ENCODE measurements at places on chromosomes 7 and 10.

DNA sequence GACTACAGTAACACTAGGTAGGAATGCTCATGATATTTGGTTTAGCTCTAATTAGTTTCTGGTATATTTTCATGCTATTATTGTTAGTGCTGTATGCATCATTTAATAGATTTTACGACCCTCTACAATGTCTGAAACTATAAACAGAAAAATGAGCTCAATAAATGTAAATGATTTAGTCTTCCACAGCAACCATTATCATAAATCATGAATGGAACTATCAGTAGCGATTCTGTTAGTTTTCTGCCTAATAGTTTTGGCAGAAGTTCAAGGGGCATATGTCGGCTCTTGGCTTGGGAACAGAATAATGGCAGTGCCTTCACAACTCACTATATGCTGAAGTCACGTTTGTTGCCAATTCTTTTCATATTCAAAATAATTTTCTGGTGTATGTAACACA, 494.8 kb downstream of the PARD3 start:
- peak; percentile 20 for DNase-seq

DNA sequence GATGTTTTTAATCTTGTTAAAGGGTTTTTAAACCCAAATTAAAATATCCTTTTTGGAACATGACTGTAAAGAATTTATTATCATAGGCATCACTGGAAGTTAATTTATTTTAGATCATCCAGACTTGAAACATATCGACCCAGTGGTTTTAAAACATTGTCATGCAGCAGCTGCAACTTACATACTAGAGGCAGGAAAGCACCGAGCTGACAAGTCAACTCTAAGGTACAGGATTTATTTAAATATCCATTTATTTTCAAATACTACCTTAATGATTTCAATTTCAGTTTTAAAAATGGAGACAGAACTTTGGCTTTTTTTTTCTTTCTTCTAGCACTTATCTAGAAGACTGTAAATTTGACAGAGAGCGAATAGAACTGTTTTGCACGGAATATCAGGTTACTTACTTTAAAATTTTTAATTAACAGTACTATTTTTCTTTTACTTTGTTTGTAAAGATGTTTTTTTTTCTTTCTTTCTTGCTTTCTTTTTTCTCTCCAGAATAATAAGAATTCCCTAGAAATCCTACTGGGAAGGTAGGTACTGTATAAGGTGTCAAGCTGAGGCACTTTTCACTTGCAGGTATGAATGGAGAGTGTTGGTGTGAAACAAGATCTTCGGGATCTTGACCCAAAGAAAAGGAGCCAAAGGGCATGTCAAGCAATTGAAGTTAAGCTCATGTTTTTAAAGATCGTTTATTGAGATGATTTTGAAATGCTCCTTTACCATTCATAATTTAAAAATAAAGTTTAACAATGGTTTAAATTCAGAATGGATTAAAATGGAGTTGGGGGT, 1.8 kb downstream of the COMMD3 start:
- DNase-seq: no peak

DNA sequence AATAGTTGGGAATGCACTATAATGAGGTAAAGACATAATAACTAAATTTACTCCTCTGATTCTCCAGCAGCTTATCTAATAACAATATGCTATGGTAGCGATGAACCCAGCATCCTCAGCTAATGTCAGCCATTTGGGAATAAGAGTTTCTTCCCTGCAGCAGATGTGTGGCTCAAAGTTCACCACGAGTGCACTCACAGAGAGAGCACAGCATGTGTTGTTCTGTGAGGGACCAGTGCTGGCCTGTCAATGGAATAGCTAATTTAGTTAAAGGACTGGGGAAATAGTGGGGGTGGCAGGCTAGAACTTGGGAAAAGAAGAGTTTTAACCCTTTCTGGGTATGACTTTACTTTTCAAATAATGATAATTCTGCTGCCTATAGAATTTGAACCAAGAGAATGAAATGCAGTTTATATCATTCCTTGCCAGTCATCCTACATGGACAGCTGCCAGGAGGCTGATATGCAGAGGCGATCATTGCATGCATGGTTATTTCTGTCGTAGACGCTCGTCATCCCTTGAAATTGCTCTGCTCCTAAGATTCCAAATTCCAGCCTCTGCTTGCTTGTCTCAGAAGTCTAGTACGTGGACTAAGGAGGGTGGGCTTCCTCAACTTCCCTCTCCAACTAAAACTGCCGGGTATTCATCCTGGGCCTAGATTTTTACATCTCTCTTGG, 355.6 kb downstream of the RNLS start:
- no peak for DNase-seq

DNA sequence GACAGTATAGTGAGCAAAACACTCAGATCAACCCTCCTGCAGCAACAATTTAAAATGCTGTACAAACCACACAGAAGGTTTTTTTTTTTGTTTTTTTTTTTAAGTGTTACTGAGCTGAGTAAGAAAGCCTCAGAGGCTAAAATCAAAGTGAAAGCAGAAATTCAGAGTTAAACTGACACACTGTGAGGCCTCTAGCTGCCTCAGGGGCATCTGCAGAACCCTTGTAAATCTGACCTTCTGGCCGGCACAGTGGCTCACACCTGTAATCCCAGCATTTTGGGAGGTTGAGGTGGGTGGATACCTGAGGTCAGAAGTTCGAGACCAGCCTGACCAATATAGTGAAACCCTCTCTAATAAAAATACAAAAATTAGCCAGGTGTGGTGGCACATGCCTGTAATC, 7.4 kb upstream of the GNA12 start:
- no peak for DNase-seq

GRCh38 chr7:87036985-87037384, 22.5 kb downstream of the ELAPOR2 start:
- no peak for DNase-seq

DNA sequence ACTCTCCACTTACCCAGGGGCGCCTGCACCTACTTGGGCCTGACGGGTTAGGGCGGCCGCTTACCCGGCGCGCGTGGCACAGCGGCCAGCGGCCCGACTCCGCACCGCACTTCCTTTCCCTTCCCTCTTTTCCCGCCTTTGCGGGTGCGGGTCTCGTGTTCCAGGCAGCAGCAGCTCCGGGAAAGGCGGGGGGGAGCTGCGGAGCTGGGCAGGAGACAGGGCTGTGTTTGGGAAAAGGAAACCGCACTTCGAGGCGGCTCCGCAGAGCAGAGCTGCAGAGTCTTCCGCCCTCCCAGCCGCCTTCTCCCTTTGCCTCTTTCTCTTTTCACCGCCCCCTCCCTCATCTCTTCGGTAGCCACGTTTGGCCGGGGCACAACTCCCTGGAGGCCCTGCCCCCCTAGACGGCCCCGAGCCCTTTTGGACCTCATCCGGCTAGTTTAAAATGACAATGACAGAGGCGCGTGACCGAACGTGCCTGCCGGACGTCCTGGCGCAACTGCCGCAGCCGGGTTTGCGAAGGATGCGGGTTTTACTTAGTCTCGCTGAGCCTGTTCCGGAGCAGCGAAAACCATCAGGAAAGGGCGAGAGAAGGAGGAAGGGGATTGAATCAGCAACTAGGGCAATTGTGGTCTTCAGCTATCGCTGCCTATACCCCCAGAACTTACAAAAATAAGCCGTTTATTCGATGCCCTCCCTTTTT, 7.9 kb upstream of the PAX2 start:
- no peak for DNase-seq

DNA sequence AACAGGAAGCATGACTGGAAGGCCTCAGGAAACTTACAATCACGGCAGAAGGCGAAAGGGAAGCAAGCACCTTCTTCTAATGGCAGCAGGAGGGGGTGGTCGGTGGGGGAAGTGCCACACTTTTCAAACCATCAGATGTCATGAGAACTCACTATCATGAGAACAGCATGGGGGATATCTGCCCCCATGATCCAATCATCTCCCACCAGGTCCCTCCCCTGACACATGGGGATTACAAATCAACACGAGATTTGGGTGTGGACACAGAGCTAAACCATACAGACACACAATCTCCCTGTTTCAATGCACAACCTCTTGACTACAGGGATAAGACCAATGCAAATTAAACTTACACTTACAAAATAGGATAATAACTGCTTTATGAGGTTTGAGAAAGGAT, 97.6 kb downstream of the SGMS1 start:
- DNase-seq: no peak

DNA sequence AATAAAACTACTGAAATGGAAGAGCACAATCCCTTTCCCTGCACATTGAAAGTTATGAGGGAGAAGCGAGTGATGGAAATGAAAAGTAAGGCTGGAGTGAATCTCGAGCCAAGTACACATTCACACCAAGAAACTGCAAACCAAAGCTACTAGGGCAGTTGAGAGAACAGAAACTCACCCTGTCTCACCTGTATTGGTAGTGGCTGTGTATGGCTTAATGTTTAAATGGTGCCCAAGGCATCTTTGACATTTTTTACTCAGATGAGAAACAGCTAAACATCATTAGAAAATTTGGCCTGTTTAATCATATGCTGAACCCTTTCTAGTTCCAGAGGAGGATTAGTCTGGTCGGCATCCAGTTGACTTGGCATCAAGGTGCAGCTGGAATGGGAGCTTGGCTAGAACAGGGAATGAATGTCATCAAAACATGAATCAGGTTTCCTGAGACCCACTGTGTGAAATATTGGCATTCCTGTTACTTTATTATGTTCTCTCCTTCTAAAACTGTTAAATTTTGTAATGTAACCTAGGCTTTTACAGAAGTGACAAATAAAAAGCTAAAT, 840.8 kb downstream of the GRM8 start:
- no peak for DNase-seq

- DNase-seq: no peak
Observed at GRCh38 chr7:142104550-142105527, 6.7 kb upstream of the MGAM2 start.

DNA sequence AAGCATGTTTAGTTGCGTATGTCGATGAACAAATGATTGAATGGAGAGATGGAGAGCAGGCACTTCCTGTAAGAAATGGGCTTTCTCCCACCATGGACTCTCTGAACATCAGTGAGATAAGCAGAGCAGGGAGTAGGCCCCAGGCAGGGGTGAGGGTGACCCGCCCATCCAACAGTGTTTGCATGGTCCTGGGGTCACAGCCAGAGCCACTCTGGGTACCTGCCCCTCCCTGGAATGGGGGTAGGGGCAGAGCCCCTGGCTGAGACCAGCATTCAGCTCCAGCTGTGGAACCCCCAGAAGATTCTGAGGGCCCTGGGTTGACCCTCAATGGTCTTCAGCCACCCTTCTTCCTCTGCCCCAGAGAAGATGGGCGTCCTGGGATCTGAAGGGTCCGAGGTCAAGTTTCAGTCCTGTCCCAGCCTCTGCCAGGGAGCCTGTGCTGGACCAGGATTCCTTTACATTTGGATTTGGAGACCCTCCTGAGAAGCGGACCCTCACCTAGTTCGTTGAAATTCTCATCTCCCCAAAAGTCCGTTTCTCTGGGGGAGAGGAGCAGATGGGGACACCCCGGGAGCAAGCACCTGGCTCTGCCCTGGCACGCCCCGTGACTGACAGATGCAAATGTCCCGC, 2.4 kb upstream of the FGF8 start:
- DNase-seq: no peak

DNA sequence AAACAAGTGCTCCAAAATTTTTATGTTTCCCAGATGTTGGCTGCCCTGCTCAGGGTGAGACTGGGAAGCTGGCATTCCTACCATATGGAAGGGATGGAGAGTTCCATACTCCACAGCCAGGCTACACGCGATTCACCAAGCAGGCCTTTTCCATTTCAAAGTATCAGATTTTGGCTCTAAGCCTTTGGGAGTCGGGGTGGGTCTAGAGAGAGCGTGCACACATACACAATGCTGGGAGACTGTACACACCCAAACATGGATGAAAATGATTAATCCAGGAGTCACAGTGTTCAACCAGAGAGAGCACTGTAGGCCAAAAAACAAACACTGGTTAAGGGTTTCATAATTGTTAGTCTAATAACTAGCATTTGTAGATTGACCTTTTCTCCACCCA, 295.0 kb downstream of the BICC1 start:
- DNase-seq: no peak

DNA sequence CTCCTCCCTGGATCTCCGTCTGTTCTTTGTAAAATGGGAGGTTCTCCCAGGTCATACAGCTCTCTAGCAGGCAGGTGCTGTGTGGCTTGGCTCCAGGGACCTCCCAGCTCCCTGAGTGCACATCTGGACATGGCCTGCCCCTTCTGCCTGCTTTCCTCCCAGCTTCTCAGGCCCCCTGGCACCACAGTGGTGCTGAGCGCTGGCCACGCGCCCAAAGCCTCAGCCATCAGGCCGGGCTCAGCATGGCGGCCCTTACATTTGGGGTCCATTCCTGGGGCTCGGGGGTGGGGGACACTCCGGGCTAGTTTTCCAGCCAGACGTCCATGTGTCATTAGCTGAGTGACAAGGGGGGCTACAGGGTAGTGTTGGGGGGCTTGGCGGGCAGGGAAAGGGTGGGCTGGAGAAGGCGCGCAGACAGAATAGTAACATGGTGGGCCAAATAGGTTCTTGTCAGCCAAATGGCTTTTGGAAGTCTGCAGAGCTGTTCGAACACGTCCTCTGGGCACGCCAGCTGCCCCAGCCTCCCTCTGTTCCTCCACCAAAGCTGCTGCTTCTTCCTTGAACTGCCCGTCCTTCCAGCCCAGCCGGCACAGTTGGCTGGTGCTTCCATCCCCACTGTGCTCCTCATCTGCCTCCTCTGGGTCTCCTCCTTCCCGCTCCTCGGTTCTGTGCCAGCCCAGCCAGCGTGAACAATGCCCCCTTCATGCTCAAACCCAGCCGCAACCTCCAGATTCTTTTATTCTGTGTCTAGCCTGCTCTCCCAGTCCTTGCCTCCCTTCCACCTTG, 65.9 kb downstream of the GOLGA7B start:
- DNase-seq: peak; percentile 31

DNA sequence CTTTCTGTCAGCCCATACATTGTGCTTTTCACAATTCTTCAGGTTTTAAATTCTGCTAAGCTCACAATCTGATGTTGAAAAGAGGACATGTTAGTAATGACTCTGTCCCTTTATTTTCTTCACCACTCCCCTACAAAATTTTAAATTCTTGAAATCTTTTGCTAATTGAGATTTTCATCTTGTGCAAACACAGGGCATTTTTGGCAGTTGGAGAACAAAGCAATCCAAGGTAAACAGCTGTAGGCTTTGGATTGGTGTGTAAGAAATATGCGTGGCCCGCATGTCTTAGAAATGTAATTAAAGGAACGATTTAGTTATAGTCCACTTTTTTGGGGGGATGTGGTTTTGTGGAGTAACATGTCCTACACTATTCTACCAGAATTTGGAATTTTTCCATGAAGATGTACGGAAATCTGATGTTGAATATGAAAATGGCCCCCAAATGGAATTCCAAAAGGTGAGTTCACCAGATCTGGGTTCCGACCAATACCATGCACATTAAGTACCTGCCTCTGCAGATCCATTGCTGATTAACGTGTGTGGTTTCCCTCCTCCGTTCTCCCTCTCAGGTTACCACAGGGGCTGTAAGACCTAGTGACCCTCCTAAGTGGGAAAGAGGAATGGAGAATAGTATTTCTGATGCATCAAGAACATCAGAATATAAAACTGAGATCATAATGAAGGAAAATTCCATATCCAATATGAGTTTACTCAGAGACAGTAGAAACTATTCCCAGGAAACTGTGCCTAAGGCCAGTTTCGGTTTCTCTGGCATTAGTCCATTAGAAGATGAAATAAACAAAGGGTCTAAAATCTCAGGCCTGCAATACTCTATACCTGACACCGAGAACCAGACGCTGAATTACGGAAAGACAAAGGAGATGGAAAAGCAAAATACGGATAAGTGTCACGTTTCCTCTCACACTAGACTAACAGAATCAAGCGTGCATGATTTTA, 181.1 kb downstream of the ARHGAP21 start:
- DNase-seq: no peak
